Tracheal epithelial cell (primary cell): ENCODE measurements at places on chromosomes 1 and 21. TPM values are rescaled to one million over a fixed set of nuclear protein-coding genes. Genes with fewer than 3 reads are reported as not detected.

The ASTN1 gene
- under 0.01 TPM in 1 of 2 replicates, not detected in the other for total RNA-seq

The OR2T35 gene
- not detected in 2 replicates for total RNA-seq

The DENND2C gene
- total RNA-seq: 25.1 and 25.6 TPM in 2 replicates

The LAPTM5 gene
- 0.21 and 0.24 TPM in 2 replicates for total RNA-seq

The CNKSR1 gene
- total RNA-seq: 14.7 and 23.9 TPM in 2 replicates

The ACTA1 gene
- not detected in 2 replicates for total RNA-seq

The S100A7 gene
- 1.4 TPM in 1 of 2 replicates, not detected in the other for total RNA-seq

The BEND5 gene
- 0.72 TPM in 1 of 2 replicates, not detected in the other for total RNA-seq

The TMEM52 gene
- 1.9 and 8.5 TPM in 2 replicates for total RNA-seq

The NR1I3 gene
- total RNA-seq: not detected in 2 replicates

The C1orf87 gene
- total RNA-seq: not detected in 2 replicates

The OR2L5 gene
- total RNA-seq: not detected in 2 replicates
